Stomach (tissue), 19 donors: ENCODE measurements at places on chromosomes 4 and X. TPM values are rescaled to one million over a fixed set of nuclear protein-coding genes. Genes with fewer than 3 reads are reported as not detected.

DNA sequence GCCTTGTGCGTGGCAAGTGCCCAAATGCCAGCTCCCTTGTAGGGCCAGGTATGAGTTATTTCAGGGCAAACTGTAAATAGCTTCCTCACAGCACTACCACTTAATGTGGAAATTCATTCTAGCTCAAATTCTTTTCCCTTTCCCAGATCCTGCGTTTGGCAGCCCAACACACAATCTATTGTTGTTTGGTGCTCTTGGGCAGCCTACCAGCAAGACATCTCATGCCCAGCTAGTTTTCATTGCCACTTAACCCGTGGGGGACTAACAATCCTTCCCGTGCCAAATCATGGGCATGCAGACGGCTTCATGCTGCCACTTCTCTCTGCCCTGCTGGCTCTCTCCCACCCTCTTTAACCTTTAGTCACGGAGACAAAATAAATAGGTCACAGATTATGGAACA is 454.2 kb downstream of the GRIA2 start:
- no peaks in the 10 kb centered on the region for H3K36me3 ChIP-seq
- no peaks in the 10 kb centered on the region for H3K4me1 ChIP-seq
- H3K27me3 ChIP-seq, result no peaks in the 10 kb centered on the region
- DNase-seq, result no peak
- no peak overlapping the region for H3K27ac ChIP-seq

DNA sequence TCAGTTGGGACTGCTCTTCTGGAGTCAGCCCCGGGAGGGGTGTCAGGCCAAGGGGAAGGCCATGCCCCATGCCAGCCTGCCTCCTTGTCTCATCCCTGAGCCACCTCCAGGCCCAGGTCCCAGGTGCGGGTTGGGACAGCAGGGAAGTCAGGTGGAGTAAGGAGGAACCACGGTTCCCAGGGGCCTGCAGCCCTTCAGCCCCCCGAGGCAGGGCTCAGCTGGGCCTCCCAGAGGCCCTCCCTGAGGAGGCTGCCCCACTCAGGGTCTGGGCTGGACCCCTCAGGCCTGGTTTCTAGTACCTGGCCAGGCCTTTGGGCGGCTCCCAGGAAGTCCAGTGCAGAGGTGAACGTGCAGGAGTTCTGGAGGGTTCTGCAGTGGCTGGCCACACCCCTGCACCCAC is 23.4 kb upstream of the FGFR3 start:
- no peak for DNase-seq
- no peaks in the 10 kb centered on the region for H3K36me3 ChIP-seq
- no peak overlapping the region for H3K4me3 ChIP-seq
- H3K27ac ChIP-seq, result no peak overlapping the region
- H3K27me3 ChIP-seq, result peaks cover 10% of the 10 kb centered on the region

- DNase-seq, result no peak
- H3K36me3 ChIP-seq, result no peaks in the 10 kb centered on the region
- H3K4me3 ChIP-seq, result no peak overlapping the region
- H3K27me3 ChIP-seq, result no peaks in the 10 kb centered on the region
Observed at GRCh38 chr4:10747186-10747585, 62.6 kb upstream of the CLNK start.

DNA sequence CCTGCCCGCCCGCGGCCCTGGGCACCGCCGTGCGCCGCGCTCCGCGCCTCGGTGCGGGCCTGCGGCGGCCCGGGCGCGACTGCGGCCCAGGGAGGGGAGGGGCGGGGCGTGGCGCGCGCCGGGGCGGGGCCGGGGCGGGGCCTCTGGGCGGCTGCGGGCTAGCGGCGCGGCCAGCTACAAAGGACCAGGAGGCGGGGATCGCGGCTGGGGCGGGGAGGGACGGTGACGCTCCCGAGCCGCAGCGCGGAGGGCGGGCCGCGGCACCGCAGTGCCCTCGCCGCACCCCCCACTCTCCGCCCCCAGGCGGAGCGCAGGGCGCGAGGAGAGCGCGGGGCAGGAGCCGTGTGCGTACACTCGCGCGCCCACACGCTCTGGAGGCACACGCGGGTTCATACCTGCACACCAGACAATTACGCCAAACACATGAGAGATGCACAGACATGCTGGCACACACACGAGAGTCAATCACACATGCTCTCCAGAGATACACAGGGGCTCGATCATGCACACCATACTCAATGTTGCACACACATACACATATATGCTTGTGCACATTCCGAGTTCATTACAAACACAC is at the start of gene CRMP1:
CRMP1 (minus strand) TSS at position 83 of the 577 bp plus-strand sequence. CDS start 117 bp downstream, outside the sequence.
- peaks cover 32% of the 10 kb centered on the region for H3K4me1 ChIP-seq
- H3K36me3 ChIP-seq, result no peaks in the 10 kb centered on the region
- H3K27ac ChIP-seq, result no peak within 1 kb of the TSS

- DNase-seq, result no peak
- H3K36me3 ChIP-seq, result no peaks in the 10 kb centered on the region
- no peak overlapping the region for H3K4me3 ChIP-seq
- H3K27ac ChIP-seq, result no peak overlapping the region
- H3K27me3 ChIP-seq, result peaks cover 3% of the 10 kb centered on the region
Observed at GRCh38 chr4:108372681-108373080, 203.9 kb upstream of the LEF1 start.

GRCh38 chrX:103781062-103781402 is 4.4 kb downstream of the PLP1 start:
- no peaks in the 10 kb centered on the region for H3K36me3 ChIP-seq
- no peak for DNase-seq
- H3K4me1 ChIP-seq, result no peaks in the 10 kb centered on the region
- H3K4me3 ChIP-seq, result no peak overlapping the region
- H3K27ac ChIP-seq, result no peak overlapping the region

DNA sequence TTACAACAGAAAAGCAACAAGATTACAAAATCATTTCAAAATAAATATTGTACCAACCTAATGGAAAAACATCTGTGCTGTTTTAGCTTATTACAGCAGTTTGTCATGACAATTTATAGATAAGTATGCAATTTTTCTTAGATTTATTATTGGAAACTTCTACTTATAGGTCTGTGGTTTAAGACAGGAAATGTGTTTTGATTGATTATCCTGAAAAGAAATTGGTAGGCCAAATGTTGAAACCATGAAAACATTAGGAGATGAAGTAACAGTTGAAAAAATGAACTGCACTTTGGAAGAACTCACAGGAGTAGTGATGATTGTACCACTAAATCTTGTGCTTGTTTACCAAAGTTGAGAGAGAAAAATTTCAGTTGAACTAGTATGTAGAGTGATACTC is 162.2 kb upstream of the GIMD1 start:
- no peaks in the 10 kb centered on the region for H3K36me3 ChIP-seq
- H3K4me1 ChIP-seq, result no peaks in the 10 kb centered on the region
- no peak overlapping the region for H3K27ac ChIP-seq
- no peaks in the 10 kb centered on the region for H3K27me3 ChIP-seq

- H3K27me3 ChIP-seq, result no peaks in the 10 kb centered on the region
- no peak overlapping the region for H3K4me3 ChIP-seq
- no peak overlapping the region for H3K27ac ChIP-seq
- no peaks in the 10 kb centered on the region for H3K4me1 ChIP-seq
- DNase-seq, result no peak
- H3K36me3 ChIP-seq, result no peaks in the 10 kb centered on the region
Observed at GRCh38 chrX:38595801-38596200, 34.5 kb downstream of the TSPAN7 start.

DNA sequence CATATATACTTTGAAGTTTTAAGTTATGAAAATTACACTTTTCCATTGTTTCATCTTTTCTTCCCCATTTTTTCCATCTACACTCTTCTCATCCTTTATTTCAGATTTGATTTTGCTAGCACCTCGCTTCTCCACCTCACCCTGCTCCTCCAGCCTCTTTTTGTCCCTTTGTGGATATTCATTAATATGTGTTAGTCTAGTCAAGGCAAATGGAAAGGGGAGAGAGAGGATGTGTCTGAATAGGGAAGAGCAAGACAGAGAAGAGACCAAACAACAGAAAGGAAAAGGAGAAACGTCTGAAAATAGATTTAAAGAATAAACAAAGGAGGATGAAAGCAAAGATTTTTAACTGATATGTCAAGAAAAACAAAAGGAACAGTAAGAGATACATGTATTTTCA is 24.1 kb downstream of the GPM6A start:
- H3K27me3 ChIP-seq, result no peaks in the 10 kb centered on the region
- H3K36me3 ChIP-seq, result no peaks in the 10 kb centered on the region
- H3K4me1 ChIP-seq, result no peaks in the 10 kb centered on the region
- no peak overlapping the region for H3K27ac ChIP-seq

DNA sequence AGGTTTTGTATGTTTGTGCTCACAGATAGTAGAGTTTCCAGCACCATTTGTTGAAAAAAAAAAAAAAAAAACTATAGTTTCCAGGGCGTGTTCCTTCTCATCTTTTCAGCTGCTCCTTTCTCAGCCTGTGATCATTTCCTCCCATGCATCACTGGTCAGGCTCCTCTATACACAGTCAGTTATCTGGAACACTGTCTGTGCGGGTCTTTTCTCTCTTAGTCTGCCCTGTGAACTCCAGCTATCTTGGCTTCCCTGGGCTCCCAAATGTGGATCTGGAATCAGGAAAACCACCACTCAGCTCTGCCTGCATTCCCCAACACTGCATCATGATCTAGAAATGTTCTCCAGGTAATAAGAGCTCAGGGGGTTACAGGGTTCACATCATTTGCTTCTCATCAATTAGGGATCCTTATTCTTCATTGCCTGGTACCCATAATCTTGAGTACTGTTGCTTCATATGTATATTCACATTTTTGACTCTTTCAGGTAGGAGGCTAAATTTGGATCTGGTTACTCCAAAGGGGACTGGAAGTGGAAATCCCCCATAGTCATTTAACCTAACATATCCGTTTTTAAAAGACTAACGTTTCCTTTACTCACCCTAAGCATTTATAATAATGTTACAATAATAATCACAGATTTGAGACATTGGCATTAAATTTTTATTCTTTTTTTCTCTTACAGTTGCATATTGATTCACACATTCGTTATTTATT is 221.8 kb upstream of the KLF3 start:
- DNase-seq, result no peak
- H3K4me3 ChIP-seq, result no peak overlapping the region
- no peak overlapping the region for H3K27ac ChIP-seq
- H3K36me3 ChIP-seq, result no peaks in the 10 kb centered on the region
- no peaks in the 10 kb centered on the region for H3K27me3 ChIP-seq
- H3K4me1 ChIP-seq, result no peaks in the 10 kb centered on the region

DNA sequence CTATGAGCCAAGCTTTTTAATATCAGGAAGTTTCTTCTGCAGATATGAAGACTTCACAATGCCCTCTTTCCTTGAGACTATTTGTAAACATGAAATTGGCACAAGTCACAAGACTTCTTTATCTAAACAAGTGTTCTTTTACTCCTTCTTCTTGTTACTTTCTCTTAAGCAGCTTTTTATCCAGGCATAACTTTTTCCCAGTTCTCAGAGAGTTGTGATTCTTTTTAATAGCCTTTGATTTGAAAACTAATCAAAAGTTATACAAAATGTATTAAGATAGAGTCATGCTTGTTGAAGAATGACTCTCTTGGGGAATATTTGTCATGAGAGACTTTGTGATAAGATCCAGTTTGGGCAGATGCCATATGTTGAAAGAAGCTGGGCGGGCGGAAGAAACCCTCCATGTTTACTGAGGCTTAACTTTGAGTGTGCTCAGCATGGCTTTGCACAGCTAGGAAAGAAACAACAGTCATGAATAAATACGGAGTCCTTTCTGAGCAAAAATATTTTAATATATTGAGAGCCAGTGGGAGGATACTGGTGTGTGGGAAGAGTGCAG is 39.3 kb downstream of the SYTL5 start:
- DNase-seq, result peak; percentile 48
- no peaks in the 10 kb centered on the region for H3K36me3 ChIP-seq
- peak overlapping the region; percentile 43 for H3K27ac ChIP-seq
- H3K4me1 ChIP-seq, result no peaks in the 10 kb centered on the region
- H3K4me3 ChIP-seq, result no peak overlapping the region
- no peaks in the 10 kb centered on the region for H3K27me3 ChIP-seq

DNA sequence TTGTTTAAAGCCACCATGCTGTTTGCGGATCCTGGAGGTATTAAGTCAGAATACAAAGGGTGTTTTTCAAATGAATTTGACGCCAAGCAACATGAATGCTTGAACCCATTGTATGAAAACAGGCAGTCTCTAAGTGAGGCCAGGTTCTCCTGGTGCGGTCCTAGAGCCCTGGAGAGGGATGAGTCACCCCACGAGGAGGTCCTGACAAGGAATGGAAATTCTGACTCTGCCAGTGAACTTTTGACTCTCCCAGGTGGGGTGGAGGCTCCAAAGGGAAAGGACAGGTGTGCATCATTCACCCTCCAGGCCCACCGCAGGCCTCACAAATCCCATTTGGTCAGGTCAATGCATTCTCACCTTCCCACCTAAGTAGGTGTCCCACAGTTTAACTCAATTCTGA is 1.5 kb downstream of the TRIM2 start:
- peak overlapping the region; percentile 89 for H3K27ac ChIP-seq
- H3K36me3 ChIP-seq, result no peaks in the 10 kb centered on the region
- H3K4me3 ChIP-seq, result peak overlapping the region; percentile 36
- peak; percentile 81 for DNase-seq
- no peaks in the 10 kb centered on the region for H3K27me3 ChIP-seq

GRCh38 chrX:129979207-129979920 is 3.1 kb upstream of the BCORL1 start:
- no peaks in the 10 kb centered on the region for H3K36me3 ChIP-seq
- no peak overlapping the region for H3K4me3 ChIP-seq
- no peaks in the 10 kb centered on the region for H3K27me3 ChIP-seq
- no peaks in the 10 kb centered on the region for H3K4me1 ChIP-seq
- H3K27ac ChIP-seq, result peak overlapping the region; percentile 55

DNA sequence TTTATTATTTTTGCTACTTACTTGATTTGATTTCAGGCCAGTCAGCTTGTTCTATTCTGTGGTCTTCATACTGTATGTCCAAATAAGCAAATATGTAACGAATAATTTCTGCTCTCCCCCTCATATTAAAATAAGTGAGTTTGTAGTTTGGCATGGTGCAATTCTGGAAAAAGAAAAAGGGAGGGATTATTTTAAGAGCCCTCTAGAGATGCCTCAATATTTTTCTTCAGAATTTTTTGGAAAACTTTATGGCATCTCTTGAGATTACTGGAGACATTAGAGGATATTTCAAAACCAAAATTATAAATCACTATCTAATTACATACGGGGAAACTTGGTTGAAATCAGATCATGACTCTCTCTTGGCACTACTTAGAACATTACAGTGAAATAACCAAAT is 8.2 kb downstream of the HPGDS start:
- no peaks in the 10 kb centered on the region for H3K36me3 ChIP-seq
- no peak overlapping the region for H3K27ac ChIP-seq
- H3K4me3 ChIP-seq, result no peak overlapping the region
- H3K27me3 ChIP-seq, result no peaks in the 10 kb centered on the region

Gene TSPAN7
- not detected for total RNA-seq

Gene GRID2
- total RNA-seq, result 6.4 TPM

Gene LNX1
- total RNA-seq, result 22.2 TPM

Gene NDUFA1
- total RNA-seq, result 57.8 TPM

Gene DGAT2L6
- total RNA-seq, result not detected
